Left ventricle myocardium superior (tissue), 1 donor: ENCODE measurements at places on chromosomes 4 and X. TPM values are rescaled to one million over a fixed set of nuclear protein-coding genes. Genes with fewer than 3 reads are reported as not detected.

DNA sequence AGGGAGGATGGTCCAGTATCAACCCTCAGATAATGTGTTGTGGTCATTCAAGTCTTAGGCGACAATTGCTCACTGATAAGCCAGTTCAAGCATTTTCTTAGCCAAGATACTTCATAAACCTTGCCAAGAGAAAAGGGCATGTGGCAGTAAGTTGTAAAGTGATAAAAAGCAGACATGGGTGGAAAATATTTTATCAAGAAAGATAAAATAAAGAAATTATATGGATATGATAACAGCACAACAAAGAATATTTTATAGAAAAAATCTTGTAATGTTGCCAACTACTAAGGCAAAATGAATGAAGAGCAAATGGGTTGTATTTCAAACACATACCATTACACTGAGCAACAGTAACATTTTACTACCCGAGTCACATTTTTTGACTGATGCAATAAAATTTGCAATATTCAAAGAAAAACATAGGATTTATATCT is 217.4 kb upstream of the PITX2 start:
- no peak for DNase-seq

DNA sequence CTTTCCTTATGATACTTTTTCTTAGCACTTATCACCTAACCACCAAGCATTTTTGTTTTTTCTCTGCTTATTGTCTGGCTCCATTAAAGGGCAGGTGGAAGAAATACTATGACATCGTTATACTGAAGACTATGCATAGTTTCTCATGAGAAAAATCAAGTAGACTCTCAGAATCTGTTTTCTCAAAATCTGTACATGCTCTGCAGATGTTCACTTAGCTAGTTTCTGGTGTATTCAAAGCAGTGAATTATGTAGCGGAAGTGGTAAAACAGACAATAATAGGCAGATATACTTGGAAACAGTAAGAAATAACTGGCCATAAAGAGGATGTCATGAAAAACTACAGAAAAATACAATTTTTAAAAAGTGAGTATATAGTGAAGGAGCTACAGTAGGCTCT is 146.0 kb downstream of the STIM2 start:
- DNase-seq = no peak

GRCh38 chr4:112739442-112739841 is 102.5 kb downstream of the LARP7 start:
- no peak for DNase-seq

DNA sequence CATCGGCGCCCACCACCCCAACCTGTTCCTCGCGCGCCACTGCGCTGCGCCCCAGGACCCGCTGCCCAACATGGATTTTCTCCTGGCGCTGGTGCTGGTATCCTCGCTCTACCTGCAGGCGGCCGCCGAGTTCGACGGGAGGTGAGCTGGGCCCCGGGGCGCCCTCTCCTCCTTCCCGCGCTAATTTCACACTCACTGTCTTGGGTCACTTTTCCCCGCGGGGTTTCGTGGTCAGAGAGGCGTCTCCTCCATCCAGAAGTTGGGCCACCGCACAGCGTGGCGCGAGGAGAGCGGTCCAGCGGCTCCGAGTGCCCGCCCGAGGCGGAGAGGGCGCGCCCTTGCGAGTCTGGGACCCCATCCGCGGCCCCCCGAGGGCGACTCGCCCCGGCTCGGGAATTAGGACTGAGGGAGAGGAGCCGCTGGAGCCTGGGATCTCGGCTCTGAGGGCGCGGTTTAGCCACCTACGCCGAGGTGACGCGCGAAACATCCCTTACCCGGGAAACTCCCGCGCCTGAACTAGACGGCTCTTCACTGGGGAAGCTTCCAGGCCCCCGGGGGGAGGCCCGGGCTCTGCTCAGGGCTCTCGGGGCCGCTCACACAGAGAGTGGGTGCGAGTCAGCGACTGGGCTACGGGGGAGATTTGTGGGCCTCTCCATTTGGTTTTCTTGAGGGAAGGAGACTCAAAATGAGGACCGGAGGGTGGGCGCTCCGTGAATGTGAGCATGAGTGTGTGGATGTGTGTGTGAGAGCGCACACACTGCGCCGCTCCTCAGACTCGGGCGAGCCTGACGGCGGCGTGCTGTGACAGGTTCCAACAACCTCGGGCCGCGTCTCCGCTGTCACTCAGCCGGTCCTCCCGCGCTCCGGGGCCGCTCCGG is 551 bp downstream of the NPNT start:
- DNase-seq = peak; percentile 57

DNA sequence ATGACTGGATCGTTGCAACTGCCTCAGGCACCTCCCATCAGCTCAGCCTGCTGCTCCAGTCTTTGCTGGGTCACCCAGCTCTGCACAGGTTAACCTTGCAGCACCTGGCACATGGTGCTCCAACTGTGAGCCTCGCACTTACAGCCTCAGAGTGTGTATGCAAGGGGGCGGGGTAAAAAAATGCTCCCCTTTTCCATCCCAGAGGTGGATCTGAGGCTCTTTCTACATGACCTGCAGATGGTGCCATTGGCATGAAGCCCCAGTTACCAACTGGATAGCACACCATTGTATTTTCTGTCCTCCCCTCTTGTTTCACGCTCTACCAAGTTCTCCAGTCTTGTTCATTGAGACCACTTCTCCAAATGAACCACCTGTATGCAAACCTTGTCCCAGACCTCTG is 46.2 kb upstream of the TRPC3 start:
- DNase-seq = no peak

- no peak for DNase-seq
Measured at GRCh38 chrX:133608406-133608805, 193.1 kb upstream of the GPC4 start.

XPNPEP2 gene
- total RNA-seq = 0.92 TPM

SOWAHD gene
- 0.32 TPM for total RNA-seq

CLDN22 gene
- not detected for total RNA-seq
